ENCODE measurements at places on chromosomes 7 and 10. TPM values are rescaled to one million over a fixed set of nuclear protein-coding genes. Genes with fewer than 3 reads are reported as not detected.

GRCh38 chr10:48651839-48652238, 32.8 kb upstream of the WDFY4 start:
- no peaks in the 10 kb centered on the region for H3K27me3 ChIP-seq
- no peak overlapping the region for H3K4me3 ChIP-seq
- H3K4me1 ChIP-seq, result no peaks in the 10 kb centered on the region
- no peaks in the 10 kb centered on the region for H3K36me3 ChIP-seq
- no peak overlapping the region for H3K27ac ChIP-seq

SOSTDC1 gene
- total RNA-seq, result 2.7 TPM

DNA sequence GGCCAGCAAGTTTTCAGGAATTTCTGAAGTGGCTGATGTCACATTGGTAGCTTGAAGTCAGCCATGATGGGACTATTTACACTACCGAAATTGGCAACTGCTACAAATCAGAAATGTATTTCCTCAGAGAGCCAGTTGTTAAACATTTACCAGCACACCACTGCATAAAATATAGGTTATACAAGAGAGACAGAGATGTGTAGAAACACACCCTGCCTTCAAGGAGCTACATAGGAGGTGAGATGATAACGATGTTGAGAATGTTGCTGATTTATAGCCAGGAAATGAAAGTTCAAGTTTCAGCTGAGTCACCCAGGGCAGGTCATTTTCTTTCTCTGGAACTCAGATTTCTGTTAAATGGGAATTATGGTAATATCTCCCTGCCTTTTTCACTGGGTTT, 46.0 kb upstream of the TCF7L2 start:
- no peak overlapping the region for H3K27ac ChIP-seq
- DNase-seq, result no peak
- no peaks in the 10 kb centered on the region for H3K27me3 ChIP-seq
- H3K4me3 ChIP-seq, result no peak overlapping the region
- no peaks in the 10 kb centered on the region for H3K4me1 ChIP-seq

GIMAP6 gene
- 7.4 TPM for total RNA-seq

All from ovary (tissue), 10 donors.